ENCODE measurements at places on chromosomes 7 and 10.

GRCh38 chr7:128053023-128053422 lies 21.8 kb upstream of the LRRC4 start:
- no peak for DNase-seq

DNA sequence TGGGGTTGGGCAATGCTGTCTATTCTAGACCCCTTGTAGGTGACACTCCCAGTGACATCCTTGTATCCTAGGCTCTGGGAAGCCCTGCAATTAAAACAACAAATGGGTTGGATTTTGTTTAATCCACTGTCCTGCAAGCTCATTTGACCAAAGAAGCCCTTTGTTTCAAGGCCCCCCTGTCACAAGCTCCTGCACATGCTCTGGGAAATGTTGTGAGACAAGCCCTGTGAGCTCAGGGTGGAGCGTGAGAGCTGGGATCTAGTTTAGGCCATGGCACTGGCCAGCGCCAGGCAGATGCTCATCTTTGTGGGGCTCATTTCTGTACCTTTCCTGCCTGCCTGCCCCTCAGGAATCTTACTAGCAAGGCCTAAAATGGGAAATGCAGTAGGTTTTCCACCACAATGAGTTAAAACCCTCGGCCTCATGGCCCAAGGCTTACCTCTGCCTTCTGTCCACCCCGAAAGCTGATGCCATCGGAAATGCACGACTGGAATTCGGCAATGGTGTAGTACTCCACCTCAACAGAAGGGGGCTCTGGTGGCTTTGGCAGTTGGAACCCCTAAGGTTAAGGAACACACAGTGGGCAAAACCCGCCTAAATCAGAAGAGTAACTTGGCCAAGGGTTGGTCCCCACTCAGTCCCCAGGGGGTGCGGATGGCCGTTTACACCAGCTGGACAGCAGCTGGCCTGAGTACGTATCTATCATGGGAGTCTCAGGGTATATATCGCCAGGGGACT lies 112.0 kb downstream of the NEURL1 start:
- DNase-seq = peak; percentile 41

GRCh38 chr10:103800789-103801540 lies 54.4 kb downstream of the SH3PXD2A start:
- DNase-seq = no peak

GRCh38 chr10:85611746-85612377 lies 754.7 kb downstream of the GRID1 start:
- DNase-seq = no peak

DNA sequence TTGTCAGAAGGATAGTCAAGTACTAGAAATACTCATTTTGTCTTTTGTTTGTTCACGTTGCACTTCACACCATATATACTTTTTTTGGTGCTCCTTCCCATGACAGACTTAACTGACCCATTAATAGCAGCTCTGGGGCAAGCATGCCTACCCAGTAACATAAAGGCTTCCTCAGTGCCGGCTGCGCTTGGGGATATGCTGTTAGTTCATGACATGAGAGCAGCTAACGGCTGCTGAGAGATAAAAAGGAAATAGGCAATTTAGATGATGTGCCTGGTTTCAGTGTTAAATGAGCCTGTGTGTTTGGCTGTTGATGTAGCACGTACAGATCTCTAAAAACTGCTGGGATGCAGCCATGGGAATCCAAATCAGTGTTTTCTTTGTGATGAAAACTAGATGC lies 86.4 kb downstream of the TAX1BP1 start:
- DNase-seq = no peak

GRCh38 chr10:10579709-10580108 lies 438.0 kb upstream of the CELF2 start:
- DNase-seq = no peak

GRCh38 chr10:61957806-61958205 lies 56.3 kb downstream of the ARID5B start:
- no peak for DNase-seq

- DNase-seq = no peak
Measured at GRCh38 chr10:132292287-132293200, 15.2 kb downstream of the STK32C start.

GRCh38 chr7:158424011-158424410 lies 163.6 kb downstream of the PTPRN2 start:
- no peak for DNase-seq

- peak; percentile 12 for DNase-seq
Measured at GRCh38 chr10:52918714-52919305, 146.2 kb upstream of the MBL2 start.

DNA sequence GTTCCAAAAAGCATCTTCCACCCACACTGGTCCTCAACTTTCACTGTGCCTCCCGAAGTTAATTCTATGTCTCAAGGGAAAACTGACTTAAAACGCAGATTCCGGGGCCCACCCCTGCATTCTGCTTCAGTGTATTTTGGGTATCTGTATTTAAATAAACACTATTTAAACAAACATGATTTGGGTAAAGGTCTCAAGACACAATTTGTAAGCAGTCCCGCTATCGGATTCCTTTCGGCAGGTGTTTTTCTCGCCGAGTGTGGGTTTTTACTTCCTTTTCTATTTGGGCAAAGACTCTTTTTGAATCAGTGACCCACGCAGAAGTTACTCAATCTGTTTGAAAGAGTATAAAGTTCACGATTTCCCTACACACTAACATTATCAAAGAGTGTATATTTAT lies 1.2 kb downstream of the PDIA4 start:
- no peak for DNase-seq

GRCh38 chr7:130410868-130411541 lies 29.8 kb downstream of the CEP41 start:
- DNase-seq = no peak

GRCh38 chr10:60147025-60147424 lies 240.7 kb upstream of the CCDC6 start:
- DNase-seq = no peak

DNA sequence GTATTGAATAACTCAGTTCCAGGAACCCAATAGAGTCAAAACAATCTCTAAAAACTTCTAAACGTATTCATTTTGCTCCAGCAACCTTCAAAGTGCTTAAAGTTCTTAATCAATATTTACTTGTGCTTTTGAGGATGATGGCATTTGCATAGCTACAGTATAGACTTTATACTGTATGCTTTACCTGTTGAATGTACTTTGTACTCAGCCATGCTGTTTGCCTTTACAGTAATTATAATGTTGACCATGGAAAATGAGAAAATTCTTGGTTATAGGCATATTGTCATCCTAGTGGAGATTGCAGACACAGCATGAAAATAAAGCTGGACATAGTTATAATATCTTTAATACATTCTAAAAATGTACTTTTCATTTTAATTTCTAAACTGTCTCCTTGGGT lies 762.7 kb upstream of the PHF14 start:
- no peak for DNase-seq

GRCh38 chr7:112338786-112339185 lies 111.5 kb upstream of the IFRD1 start:
- no peak for DNase-seq

- DNase-seq = no peak
Measured at GRCh38 chr10:86113501-86113900, 253.1 kb downstream of the GRID1 start.

DNA sequence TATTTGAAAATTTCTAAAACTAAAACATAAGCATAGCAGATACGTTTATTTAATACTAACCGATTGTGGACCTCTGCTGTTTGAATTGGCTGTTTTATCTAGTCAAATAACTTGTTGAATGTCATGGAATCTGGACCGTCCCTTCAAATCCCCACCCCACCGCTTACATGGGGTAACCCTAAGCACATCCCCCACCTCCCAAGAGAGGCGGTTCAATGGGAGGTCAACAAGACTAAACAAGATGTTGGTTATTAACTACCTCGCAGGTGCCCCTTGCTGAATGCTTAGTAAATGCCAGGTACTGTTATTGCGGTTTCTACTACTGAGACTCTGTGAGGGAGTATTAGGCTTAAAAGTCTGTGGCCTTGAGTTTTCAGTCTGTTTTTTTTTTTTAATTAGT lies 70.9 kb downstream of the DAGLB start:
- DNase-seq = peak; percentile 36

GRCh38 chr10:63236113-63236935 lies 103.2 kb downstream of the NRBF2 start:
- peak; percentile 23 for DNase-seq

DNA sequence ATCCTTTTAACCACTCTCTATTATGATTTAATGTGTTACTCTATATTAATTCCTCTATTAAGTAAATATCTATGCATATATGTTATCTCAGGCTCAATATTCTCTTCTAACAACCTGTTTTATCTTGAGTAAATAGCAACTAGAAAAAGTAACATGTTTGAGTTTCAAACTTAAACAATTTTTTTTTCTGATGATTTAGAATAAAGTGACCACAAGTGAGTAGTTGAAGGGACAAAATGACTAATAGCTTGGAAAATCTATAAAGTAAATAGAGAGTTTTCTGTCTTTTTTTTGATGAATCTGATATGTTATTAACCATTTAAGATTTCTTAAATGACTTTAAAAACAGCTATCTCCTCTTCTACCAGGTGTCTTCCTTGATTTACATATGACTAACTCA lies 483.8 kb downstream of the TFEC start:
- no peak for DNase-seq

- DNase-seq = no peak
Measured at GRCh38 chr7:127530148-127530547, 55.2 kb downstream of the GCC1 start.

DNA sequence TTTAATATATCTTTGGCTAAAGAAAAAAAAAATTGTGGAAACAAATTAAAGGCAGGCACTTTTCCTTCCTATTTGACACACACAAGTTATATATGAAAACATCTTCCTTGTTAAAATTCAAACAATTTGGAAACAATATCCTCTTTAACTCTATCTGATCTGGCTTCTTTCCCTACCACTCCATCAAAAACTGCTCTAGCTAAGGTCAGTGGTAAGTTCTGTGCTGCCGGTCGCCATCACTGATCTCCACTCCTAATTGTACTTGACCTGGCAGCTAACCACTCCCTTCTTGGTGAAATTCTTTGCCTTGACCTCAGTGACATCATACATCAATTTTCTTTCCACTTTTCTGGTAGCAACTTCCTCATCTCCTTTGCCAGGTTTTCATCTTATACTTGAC lies 47.9 kb upstream of the MRLN start:
- DNase-seq = no peak

GRCh38 chr7:92631850-92632487 lies 41.8 kb upstream of the FAM133B start:
- DNase-seq = no peak

DNA sequence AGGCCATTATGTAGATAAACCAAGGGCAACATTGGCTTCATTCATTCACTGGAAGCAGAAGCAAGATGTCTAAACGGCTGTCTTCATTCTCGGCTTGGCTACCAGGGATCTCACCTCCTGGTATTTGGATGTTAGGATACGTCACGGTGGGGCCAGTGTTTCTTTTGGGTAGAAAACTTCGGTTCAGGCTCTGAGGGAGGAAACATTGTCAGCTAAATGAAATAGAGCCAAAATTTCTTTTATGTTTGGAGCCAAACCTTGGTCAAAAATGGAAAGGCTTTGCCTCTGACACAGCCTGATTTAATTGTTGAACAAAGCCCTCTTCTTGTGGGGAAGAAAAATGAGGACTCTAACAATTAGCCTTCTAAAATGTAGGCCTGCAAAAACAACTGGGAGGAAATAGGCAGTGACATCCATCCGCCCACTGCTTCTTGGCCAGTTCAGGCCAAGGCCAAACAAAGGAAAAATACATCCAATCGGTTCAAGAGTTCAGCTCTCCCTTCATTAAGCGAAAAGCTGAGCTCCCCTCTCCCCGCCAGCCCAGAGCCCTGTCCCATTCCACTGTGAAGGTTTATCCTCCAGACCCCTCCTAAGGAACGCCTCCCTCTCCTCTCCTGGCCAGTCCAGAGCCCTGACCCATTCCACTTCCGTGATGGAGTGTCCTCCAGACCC lies 44.4 kb downstream of the PFKFB3 start:
- DNase-seq = no peak

GRCh38 chr7:74387606-74388005 lies 66.1 kb upstream of the GTF2IRD1 start:
- DNase-seq = no peak

GRCh38 chr10:1059902-1060301 lies 3.7 kb downstream of the WDR37 start:
- DNase-seq = no peak

GRCh38 chr10:74255214-74255613 lies 104.2 kb downstream of the ADK start:
- DNase-seq = no peak

- DNase-seq = no peak
Measured at GRCh38 chr7:91633013-91633441, 247.5 kb downstream of the MTERF1 start.

DNA sequence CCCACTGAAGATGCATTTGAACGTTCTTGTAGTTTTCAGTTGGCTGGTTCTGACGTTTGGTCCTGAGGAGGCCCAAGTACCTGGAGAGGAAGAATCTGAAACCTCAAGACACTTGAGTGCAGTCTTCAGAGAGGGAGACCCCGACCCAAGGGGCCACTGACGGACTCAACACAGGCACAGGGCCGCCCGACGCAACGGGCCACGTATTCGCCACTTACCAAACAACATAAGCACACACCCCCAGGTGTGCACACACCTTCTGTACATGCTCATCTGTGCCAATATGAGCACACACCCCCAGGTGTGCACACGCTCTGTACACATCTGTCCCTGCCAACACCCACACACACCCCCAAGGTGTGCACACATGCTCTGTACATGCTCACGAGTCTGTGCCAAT lies 68.5 kb downstream of the DIP2C start:
- no peak for DNase-seq

GRCh38 chr7:108001764-108002725 lies 916 bp downstream of the LAMB1 start:
- DNase-seq = no peak

GRCh38 chr10:11045487-11045886 lies 27.8 kb downstream of the CELF2 start:
- DNase-seq = no peak

GRCh38 chr10:11760861-11761260 lies 18.7 kb downstream of the ECHDC3 start:
- DNase-seq = no peak

DNA sequence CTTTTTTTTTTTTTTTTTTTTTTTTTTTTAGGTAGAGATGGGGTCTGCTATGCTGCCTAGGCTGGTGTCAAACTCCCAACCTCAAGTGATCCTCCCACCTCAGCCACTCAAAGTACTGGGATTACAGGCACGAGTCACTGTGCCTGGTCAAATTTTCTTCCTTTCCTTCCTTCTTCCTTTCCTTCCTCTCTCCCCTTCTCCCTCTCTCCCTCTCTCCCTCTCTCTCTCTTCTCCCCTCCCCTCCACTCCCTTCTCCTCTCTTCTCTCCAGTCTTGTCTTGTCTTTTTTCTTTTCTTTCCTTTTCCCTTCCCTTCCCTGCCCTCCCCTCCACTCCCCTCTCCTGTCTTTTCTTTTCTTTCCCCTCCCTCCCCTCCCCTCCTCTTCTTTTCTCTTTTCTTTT lies 7.2 kb upstream of the MLXIPL start:
- no peak for DNase-seq

- no peak for DNase-seq
Measured at GRCh38 chr10:111273635-111274034, 196.8 kb downstream of the ADRA2A start.

DNA sequence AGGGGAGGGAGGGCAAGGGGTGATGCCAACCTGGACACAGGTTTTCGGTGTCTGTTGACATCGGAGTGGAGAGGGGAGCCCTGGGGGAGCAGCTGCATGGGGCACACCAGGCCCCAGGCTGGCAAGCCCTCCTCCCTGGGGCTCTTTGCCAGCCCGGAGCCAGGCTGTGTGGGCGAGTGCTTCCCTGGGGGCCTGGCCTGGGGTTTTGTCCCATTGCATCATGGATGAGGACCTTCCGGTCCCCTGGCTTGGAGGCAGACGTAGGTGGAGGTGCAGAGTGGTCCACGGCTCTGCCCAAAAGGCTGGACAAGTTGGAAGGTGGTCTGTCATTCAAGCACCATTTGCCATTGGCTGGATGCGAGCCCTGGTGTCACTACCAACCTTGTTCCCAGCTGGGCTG lies 34.8 kb downstream of the ZMIZ1 start:
- no peak for DNase-seq

All from T47D (cell line).